ENCODE measurements at places on chromosomes 2 and 18.

DNA sequence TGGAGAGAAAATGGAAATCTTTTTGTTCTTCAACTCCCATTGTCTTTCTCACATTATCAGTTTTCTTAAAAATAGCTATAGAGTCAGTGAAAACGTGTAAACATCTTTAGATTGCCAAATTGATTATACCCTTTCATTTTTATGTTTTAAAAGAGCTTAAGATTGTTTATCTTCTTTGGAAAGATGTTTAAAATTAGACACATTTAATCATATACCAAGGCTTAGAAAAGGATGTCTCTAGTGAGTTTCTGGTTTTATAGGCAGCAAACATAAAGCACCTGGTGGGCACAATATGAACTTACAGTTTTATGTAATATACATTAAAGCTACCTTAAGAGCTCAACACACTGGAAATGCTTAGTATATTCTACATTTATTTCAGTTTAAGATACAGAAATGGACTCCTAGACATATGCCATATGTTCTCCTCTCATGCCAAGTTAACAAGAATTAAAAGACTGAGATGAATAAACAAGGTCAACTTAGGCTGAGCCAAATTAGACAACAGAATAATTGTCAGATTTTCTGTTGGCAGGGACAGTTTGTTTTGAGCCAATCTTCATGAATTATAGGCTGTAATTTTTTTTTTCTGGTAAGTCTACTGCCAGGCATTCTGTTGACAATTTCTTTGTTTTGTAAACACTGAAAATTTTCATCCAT, 112.7 kb downstream of the OTX1 start:
- DNase-seq = no peak

DNA sequence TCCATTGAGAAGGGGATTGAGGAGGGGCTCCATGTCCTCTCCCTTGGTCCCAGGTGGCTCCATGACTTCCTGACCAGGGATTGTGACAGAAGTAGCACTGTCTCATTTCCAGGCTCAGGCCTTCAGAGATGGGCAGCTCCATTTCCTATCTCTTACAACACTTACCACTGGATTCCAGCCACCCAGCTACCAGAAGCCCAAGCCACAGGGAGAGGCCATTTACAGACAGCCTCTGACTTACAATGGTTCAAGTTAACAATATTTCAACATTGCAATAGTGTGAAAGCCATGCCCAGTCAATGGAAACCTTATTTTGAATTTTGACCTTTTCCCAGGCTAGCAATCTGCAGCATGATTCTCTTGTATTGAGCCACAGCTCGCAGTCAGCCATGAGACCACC, 164.9 kb upstream of the AGAP1 start:
- no peak for DNase-seq

DNA sequence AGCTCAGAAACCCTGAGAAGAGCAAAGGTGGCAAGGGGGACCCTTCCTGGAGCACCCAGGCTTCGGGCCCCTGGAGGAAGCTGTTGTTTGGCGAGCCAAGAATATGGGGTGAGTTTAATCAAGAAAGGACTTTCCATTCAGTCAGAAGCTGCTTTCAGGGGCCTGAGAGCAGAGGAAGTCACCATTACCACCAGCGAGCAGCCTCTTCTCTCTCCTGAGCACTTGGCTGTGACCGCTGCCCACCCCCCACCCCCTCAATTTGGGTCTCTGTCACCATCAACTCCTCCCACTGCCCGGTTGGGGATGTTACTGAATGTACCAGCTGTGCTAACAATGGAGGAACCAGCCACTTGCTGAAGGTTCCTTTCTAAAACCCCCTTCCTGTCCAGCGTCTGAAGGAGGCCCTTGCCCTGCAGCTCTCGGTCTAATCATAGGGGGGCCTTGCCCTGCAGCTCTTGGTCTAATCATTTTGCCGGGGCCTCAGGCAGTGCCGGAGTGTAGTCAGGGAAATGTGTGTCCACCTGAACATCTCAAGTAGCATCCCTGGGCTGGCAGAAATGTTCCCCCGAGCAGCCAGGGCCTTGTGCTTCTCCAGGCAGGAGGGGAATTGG, 943 bp downstream of the INPP5D start:
- no peak for DNase-seq

GRCh38 chr2:225737556-225737955, 338.0 kb downstream of the NYAP2 start:
- no peak for DNase-seq

GRCh38 chr2:205464681-205465080, 217.6 kb upstream of the NRP2 start:
- no peak for DNase-seq

DNA sequence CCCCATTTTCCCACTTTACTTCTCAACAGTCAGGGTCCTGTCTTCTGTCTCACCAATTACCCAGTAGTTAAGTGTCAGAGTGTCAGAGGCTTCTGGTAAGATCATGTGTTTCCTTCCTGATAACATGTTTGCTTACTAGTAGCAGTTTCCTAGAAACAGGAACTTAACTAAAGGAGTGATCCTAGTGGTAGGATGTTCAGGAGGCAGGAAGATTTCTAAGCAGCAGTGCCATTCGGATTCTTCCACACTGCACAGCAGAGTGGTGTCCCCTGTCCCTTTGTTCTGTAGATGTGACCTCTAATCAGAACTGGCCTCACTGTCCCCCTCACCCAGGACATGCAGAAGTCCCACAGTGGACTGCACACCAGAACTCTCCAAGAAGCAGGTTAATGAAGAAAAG, 221.8 kb upstream of the OSR1 start:
- no peak for DNase-seq

GRCh38 chr2:102929721-102930120, 167.9 kb downstream of the TMEM182 start:
- no peak for DNase-seq

- no peak for DNase-seq
Measured at GRCh38 chr2:138107288-138107687, 143.0 kb downstream of the HNMT start.

Data from neuronal stem cell (in vitro differentiated cells).